ENCODE measurements at places on chromosomes 3 and 15.

GRCh38 chr3:14188041-14188754 is 9.6 kb downstream of the LSM3 start:
- no peak for DNase-seq

- no peak for DNase-seq
These were observed 12.3 kb upstream of the CRBN start for GRCh38 chr3:3191675-3192285.

DNA sequence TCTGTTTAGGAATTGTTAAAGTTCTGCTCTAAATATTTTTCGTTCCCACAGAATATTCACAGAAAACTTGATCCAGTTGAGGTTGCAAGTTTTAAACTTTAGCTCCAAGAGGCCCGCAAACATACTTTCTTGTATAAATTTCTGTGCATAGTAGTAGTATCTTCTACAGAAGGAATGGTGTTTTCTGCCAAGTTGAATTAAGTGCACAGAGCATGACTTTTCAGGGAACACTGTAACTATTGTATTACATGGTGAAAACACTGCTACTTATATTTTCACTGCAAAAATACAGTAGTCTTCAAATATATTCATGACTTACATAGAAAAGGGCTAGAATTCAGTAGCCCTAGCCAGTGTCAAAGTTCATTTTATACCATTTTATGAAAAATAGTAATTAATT is 67.0 kb downstream of the SUCNR1 start:
- DNase-seq, result no peak

GRCh38 chr15:62089616-62090015 is 22.8 kb downstream of the C2CD4A start:
- DNase-seq, result no peak

- no peak for DNase-seq
These were observed 83.2 kb upstream of the ATP10A start for GRCh38 chr15:25946241-25946805.

- DNase-seq, result no peak
These were observed 1061.4 kb downstream of the OTOL1 start for GRCh38 chr3:162558016-162558415.

- no peak for DNase-seq
These were observed 26.2 kb upstream of the HACD2 start for GRCh38 chr3:123611082-123611481.

DNA sequence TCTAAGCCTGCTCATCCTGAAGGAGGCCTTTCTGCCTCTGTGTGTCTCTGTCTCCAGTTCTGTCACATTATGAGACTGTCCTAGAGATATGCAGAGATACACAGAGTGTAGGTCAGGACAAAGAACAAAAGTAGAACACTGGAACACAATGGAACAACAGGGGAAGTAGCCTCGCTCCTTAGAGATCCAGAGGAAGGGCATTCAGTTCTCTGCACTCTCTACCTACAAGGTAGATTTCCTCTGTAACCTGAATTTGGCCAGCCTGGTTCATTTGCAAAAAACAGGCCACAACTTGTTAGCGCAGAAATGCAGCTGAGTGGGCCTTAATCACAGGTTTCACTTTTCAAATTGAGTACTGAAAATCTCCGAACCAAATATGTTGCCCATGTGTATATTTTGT is 19.4 kb downstream of the NEK10 start:
- DNase-seq, result no peak

GRCh38 chr15:58026051-58026450 is 39.5 kb downstream of the ALDH1A2 start:
- DNase-seq, result no peak

DNA sequence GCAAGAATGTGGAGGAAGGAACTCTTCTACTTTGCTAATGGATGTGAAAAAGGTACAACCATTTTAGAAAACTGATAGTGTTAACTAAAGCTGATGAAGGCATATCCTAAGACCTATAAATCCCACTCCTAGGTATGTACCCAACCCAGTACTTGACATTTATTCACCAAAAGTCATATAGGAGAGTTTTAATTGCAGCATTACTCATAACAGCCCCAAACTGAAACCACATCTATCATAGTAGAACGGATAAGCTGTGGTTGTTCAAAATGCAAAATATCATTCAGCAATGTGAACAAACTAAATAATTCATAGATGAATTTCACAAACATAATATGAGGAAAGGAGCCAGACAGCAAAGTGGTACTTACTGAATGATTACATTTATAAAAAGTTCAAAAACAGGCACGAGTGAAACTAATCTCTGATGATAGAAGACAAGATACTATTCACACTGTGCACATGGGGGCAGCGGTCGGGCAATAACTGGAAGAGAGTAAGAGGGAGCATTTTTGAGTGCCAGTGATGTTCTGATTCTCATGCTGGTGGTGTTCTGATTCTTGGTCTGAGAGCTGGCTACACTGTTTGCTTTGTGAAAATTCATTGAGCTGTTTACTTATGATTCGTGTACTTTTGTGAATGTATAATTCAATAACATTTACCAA is 34.3 kb downstream of the GOLIM4 start:
- DNase-seq, result no peak

- DNase-seq, result peak; percentile 43
These were observed 57.8 kb upstream of the PLSCR4 start for GRCh38 chr3:146308682-146309081.

- DNase-seq, result no peak
These were observed 252.5 kb downstream of the CDIN1 start for GRCh38 chr15:36831904-36832287.

- no peak for DNase-seq
These were observed 15.5 kb upstream of the MRPS22 start for GRCh38 chr3:139328356-139328755.

DNA sequence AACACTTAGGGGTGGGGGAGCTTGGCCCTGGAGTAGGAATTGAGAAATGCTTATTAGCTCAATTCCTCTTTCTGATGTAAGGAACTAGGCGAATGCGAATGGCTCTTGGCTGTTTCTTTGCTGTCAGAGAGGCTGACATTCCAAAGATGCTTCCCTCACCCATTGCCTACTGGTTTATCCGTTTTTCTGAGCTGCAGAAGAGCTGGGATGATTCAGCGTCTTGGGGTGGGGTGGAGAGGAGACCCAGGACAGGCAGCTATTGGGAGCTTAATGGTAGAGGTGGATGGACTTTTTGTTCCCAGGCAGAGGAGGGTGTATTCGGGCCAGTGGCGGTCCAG is 9.8 kb downstream of the PLEKHO2 start:
- DNase-seq, result no peak

GRCh38 chr3:148998715-148999423 is 7.5 kb downstream of the GYG1 start:
- DNase-seq, result no peak
